Putamen (tissue), 1 donor: ENCODE measurements at places on chromosomes 7 and 10.

DNA sequence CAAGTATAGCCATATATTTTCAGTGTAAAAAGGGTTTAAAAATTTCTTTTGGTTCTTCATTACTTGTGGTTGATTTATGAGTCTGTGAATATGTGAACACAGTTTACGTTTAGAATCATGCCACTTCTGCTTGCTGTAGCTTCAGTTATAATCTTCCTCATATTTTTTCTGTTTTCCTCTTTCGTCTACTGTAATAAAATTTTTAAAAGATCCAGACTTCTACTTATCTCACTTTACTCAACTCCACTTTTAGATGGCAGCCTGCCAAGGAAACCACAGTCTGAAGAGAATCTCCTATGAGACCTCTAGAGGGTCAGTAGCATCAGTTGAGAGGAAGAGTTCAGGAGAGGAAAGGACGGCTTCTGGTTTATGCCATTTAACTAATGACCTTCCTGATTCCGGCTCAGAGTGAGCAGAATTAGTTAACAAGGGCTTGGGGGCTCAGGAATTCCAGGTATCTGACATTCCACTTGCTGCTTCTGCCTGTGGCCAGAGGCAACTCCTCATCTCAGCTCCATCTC is 21.4 kb downstream of the CREB5 start:
- no peak for DNase-seq

- DNase-seq = no peak
Measured at GRCh38 chr7:85516675-85517074, 329.8 kb upstream of the SEMA3D start.

GRCh38 chr10:127398140-127398970 is 150.8 kb upstream of the NPS start:
- peak; percentile 34 for DNase-seq

- DNase-seq = peak; percentile 52
Measured at GRCh38 chr7:127897704-127898454, 133.4 kb downstream of the LRRC4 start.

GRCh38 chr10:7585228-7585627 is 81.5 kb downstream of the ITIH5 start:
- DNase-seq = no peak

DNA sequence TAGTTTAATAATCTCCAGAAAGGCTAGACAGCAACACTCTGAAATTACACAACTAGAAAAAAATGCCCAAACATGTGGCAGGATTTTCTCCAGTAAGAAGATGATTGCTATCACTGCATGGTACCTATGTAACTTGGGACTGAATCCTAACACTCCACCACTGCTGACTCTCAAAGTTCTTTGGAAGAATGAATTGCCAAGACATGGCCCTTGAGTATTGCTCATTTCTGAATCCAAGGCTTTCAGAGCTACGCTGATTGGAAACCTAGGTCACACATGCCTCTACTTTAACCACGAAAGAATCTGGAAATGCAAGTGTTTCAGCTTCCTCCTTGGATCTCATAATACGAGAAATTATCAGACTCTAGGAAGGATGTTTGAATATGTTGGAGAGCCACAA is 167.5 kb upstream of the CELF2 start:
- no peak for DNase-seq

DNA sequence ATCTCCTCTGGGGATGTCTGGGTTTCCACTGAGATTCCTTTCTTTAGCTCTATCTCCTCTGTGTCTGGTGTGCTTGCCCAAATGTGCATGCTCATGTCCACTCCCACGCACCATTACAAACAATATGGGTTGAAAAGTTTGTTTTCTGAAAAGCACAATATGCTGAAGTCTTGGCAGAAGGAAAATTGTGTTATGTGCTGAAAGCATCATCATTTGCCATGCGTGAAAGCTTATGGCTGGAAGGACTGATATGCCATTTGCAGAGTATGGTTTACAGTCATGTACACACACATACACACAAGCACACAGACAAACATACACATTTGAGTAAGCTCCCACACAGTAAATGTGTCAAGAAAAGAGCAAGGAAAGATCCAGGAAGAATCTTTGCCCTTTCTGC is 231.6 kb downstream of the SORCS3 start:
- no peak for DNase-seq

- DNase-seq = no peak
Measured at GRCh38 chr10:86260564-86260963, 106.0 kb downstream of the GRID1 start.

- no peak for DNase-seq
Measured at GRCh38 chr7:129385116-129385515, 49.1 kb upstream of the STRIP2 start.

DNA sequence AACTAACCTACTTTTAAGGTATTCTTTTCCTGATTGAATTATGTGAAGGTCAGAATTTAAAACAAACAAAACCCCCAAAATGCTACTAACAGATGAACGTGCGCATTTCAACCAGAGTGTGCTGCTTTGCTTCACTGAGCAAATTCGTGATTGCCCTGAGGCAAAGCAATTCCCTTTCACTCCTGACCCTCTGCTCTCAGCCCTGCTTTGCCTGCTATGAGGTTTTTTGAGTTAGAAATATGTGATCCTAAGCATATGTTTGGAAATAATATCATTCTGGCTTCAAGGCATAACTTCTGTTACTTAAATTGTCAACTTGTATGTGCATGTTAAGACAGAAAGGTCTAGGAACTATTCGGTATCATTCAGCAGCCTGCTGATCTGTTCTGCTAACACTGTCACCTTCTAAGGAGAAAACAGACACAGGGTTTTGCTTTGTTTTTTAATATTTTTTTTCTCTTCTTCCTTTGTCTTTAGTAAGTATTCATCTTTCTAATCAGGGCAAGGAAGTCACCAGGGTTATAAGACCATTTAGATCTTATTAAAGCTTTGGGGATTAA is 124.2 kb downstream of the GNAT3 start:
- DNase-seq = no peak
